Right forelimb (tissue), 1 donor: ENCODE measurements at places on chromosomes 3 and 15.

DNA sequence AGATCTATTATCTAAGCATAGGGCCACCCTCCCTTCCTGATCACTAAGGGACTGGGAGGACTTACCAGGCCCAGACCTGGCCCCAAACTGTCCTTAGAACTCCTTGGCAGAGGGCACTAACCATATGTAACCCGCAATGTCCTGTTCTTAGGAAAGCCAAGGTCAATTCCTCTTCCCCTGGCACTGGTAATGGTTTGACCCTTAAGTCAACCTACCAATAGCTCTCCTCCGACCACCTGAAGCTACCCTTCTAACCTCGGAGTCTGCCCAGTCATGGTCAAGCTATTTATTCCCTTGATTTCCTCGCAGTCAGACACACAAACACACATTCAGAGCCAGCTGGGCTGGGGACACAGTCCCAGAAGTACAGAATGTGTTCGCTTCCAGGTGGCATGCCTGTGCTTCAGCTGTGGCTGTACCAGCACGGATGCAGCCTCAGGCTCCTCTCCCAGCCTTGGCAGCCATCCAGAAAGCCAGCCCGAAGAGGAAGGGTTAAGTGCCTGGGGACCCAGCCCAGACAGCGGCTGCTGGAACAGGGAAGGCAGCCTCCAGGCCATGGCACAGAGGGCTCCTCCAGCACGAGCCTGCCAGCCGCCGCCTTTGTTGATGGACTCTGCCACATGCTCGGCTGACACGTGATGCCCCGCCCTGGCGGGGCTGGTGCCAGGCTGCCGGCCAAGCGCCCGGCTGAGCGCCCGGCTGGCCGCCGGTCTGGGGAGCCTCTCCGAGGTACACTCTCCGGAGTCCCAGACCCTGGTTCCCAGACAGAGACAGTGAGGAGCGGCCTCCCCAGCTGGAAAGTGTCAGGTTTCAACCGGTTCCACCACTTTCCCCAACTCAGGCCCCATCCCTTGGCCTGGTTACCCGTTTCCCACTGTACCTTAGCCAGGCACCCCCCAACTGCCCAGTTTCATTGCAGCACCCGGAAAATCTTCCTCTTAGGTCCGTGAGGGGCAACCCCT, 5.5 kb downstream of the BMF start:
- DNase-seq = peak; percentile 91

DNA sequence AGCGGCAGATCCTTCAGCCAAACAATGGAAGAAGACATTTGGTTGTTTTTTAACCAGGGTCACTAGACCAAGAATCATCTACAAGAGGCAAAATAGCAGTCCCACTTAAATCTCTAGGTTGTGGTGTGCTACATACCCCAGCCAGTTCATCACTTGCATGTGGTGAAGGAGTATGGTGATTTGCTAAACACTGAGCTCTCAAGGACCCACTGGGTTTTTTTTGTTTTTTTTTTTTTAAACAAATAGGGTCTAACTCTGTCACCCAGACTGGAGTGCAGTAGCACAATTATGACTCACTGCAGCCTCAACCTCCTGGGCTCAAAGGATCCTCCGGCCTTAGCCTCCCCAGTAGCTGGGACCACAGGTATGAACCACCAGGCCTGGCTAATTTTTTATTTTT, 508.0 kb downstream of the FOXP1 start:
- DNase-seq = no peak

DNA sequence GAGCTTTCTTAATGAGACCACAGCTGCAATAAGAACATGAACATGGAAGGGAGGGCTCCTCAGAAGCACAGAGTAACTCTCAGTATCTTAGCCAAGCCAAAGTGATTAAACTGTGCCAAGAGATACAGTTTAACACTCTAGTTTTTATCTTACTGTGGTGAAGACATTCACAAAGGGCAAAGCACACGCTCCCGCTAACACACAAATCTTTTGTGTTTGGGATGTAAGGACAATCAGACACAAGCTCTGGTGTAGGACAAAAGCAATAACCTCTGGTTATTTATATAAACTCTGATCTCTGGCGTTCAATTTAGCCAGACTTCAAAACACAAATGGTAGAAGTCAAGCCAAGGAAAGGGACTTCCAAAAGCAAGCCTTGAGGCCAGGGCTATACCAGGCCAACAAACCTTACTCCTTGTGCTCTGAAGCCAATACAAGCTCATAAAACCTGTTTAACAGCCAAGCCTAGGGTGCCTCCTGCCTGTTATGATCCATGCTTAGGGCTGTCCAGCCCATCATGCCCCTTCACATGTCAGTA, 27.8 kb downstream of the DPH3 start:
- DNase-seq = no peak

DNA sequence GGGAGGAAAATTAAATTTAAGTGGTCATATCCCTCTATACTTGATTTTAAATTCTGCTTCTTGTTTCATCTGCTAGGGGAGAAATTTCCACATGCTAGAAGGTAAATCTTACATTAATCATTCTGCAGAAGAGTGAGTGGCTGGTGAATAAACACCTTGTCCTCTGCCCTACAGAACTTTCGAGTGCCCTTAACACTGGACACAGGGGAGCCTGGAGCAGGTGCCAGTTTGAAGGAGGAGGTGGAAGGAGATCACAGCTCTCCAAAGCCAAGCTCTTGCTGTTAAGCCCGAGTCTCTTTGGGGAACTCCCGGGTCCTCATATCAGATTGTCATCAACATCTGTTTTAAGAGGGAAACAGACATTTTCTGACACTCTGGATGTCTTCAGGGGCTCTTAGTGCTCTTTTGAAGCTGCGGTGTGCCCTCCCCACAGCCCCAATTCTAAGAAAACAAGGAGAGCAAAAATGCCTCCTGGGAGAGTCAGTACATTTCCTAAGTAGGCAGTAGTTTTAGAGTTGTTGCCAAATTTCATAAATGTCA, 31.3 kb downstream of the LAMP3 start:
- DNase-seq = no peak

DNA sequence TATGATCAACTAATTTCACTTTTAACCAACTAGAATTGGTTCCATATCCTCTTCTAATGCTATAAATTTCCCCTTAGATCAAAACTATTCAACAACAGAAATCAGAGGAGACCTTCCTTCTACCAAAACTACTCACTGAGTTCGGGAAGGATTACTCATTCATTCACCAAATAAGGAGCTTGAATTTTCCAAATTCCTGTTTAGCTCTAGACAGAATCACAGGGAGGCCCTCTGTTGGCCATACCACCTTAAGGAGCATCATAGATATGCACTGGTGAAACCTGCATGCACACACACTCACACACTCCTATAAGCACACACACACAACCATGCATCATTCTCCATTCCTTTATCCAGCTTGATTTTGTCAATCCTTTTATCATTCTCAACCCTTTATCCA, 49.0 kb downstream of the SUCLG2 start:
- DNase-seq = no peak

DNA sequence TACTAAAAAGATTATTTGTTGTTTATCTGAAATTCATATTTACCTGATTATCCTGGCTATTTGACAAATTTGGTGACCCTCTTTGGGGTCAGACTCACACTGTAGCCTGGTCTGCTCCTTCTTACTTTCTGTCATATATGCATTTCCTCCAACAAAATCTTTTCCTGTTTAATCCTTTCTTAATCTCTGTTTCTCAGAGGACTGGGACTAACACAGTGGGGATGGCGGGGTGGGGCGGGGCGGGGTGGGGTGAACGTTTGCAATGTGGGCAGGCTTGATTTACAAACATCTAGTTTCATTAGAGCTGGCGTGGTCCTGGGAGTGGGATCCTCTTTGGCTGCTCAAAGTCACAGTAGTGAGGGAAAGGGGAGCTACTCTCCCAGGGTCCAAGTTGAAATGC, 35.3 kb upstream of the CDCP1 start:
- no peak for DNase-seq

- no peak for DNase-seq
Observed at GRCh38 chr3:11289864-11290263, 17.7 kb downstream of the ATG7 start.

- no peak for DNase-seq
Observed at GRCh38 chr15:62972814-62973213, 69.7 kb upstream of the TPM1 start.

GRCh38 chr3:188437926-188438325, 284.0 kb downstream of the LPP start:
- no peak for DNase-seq

DNA sequence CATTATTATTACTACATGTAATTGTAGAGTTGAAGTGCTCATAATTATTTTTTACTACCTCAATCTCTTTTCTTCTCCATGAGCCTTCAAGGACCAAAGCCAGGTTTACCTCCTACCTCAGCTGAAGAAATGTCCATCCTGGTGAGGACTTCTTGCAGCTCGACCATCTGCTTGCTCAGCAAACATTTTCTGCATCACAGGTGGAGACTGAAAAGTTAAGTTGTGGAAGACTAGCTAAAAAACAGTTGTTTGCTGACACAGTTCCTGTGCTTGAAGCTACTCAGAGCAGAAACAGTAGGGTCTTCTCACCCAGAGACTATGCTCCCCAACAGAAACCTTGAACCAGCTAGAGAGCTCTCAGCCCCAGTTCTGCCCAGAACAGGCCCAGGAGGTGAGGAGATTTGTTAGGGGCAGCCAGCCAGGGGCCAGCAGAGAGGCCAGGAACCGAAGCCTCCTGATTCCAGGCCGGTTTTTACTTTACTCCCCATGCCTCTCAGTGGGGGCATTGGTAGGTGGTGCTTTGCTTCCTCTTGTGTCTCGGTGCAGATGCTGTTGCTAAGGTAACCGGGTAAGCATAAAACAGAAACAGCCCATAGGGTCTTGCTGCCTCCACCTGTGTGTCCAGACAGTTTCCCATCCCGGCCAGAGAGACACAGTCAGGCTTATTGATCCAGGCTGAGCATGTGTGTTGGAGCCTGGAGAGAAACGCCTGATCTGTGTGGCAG, 54.9 kb downstream of the CCNL1 start:
- no peak for DNase-seq

DNA sequence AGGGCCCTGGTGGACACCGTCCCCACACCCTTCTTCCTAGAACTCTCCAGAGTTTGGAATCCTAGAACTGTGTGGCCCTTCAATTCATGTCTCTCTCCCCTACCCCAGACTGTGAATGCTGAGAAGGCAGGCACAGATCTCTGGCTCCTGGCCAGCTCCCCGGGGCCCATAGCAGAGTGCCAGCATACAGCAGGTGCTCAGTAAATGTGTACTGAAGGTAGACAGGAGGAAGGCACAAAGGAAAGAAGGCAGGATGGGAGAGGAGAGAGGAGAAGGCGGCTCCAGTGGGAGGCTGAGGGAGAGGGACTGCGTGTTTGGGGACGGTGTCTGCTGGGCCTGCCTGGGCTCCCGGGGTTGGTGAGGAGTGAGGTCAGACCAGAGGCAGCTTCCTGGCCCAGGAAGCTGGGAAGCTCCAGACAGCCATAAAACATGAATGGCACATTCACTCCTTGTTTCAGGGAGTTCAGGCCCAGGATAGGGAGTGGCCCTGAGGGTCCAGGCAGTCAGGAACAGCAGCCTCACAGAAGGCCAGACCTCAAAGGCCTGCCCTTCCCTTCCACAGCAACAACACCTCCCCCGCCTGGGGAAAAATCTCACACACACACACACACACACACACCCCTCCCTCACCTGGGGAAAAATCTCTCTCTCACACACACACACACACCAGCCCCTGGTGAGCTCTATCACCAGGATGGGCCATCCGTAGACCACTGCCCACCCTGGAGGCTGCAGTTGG, 137.1 kb upstream of the PRR20G start:
- no peak for DNase-seq

GRCh38 chr3:101320475-101320874, at the start of gene IMPG2:
TSS of gene IMPG2 (minus strand) at chr3:101320575. CDS start at chr3:101320372, 203 bp downstream.
- no peak for DNase-seq

DNA sequence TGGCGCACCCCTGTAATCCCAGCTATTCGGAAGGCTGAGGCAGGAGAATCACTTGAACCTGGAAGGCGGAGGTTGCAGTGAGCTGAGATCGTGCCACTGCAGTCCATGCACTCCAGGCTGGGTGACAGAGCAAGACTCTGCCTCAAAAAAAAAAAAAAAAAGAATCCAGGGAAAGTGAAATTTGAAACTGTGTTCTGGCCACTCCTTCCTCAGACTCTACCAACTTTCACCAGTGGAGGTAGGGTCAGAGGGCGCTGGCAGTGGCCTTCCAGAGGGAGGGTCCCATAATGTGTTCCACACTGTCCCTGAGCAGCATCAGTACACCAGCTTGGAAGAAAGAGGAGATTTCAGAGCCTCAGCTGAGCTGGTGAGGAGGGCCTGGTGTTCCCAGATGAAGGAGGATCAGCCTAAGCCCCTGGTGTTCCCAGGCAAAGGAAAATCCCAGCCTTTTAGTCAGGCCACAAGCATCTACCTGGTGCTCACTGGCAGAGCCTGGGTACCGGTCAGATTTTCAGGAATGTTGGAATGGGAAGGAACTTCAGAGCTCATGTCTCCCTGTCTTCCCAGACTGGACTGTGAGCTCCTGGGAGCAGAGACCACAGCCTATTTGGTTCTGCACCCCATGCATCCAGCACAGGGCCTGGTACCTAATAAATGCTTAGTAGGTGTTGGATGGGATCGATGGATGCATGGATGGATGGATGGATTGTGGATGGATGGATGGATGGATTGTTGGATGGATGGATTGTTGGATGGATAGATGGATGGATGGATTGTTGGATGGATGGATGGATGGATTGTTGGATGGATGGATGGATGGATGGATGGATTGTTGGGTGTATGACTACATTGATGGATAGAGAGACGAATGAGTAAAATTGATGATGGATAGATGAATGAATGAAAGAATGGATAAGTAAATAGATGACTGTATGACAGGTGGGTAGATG, 117.9 kb downstream of the CORO2B start:
- DNase-seq = no peak

DNA sequence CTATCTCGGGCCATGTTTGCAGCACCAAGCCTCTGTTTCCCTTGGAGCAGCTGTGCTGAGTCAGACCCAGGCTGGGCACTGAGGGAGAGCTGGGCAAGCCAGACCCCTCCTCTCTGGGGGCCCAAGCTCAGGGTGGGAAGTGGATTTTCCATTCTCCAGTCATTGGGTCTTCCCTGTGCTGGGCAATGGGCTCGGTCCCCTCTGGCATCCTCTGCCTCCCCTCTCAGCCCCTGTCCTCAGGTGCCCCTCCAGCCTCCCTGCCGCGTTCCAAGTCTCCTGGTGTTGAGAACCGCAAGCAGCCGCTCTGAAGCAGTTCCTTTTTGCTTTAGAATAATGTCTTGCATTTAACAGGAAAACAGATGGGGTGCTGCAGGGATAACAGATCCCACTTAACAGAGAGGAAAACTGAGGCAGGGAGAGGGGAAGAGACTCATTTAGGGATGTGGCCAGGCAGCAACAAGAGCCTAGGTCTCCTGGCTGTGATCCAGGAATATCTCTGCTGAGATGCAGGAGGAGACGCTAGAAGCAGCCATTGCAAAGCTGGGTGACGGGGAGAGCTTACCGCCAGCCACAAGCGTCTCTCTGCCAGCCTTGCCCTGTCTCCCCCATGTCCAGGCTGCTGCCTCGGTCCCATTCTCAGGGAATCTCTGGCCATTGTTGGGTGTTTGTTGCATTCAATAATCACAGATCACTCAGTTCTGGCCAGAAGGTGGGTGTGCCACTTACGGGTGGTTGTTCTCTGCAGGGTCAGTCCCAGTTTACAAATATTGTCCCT, 1.2 kb downstream of the RHO start:
- no peak for DNase-seq

- DNase-seq = no peak
Observed at GRCh38 chr3:30527720-30528119, 78.7 kb upstream of the TGFBR2 start.
